ENCODE measurements at places on chromosomes 2 and 18. TPM values are rescaled to one million over a fixed set of nuclear protein-coding genes. Genes with fewer than 3 reads are reported as not detected.

- DNase-seq: peak; percentile 55
Observed at GRCh38 chr2:56749152-56749752, 565.5 kb downstream of the CCDC85A start.

DNA sequence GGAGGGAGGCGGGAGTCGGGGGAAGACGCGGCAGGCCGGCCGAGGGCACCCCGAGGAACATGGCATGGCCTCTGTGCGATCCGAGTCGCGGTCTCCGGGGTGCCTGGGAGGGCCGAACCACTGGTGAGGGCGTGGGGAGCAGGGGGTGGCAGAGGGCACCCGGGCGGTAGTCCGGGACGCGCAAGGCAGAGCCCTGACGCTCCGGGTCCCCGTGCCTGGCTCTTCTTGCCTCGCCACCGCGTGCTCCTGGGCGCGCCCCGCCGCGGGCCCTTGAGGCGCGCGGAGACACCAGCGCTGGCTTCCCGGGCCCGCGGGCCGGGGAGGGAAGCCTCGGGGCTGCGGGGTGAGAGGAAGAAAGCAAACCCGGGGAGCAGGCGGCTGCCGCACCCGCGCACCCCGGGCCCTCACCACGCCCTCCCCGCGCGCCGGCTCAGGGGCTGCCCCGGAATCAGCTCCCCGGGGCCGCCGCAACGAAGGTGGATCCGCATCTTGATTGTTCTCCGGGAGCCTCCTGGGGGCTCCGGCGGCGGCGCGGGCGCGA is 4.3 kb downstream of the SOX11 start:
- no peak for DNase-seq

GRCh38 chr2:150783015-150783414 is 295.5 kb upstream of the RND3 start:
- no peak for DNase-seq

- DNase-seq: no peak
Observed at GRCh38 chr2:228372212-228372611, 190.7 kb upstream of the SPHKAP start.

GRCh38 chr2:1804351-1804771 is 60.0 kb upstream of the PXDN start:
- DNase-seq: no peak

DNA sequence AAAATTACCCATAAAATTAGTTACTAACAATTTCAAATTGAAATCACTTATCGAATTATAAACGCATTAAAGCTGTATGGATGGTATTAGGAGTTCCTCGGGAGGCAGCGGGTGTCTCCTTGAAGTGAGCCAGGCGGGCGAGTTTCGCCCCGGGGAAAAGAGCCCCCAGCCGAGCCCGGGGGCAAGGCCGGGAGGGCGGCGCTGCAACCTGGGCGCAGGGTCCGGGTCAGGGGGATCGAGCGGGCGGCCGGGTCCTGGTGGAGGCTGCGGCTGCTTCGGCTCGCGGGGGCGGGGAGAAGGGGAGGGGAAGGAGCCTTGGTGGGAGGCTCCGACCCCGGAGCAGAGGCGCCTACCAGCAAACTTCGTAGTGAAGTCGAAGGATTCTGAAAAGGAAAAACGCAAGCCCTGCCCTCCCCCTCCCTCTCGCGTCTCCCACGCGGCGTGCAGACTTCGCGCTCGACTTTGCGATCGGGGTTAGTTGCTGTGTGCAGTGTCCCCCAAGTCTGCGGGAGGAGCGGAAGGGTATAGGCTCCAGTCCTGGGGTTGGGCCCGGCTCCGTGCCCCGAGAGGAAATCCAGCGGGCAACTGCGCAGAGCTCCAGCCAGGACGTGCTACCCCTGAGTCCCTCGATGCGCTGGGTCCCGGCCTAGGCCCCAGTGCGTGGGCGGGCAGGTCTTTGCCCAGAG is 140.8 kb downstream of the MEIS1 start:
- DNase-seq: peak; percentile 69

- DNase-seq: peak; percentile 60
Observed at GRCh38 chr18:54775686-54776085, 52.6 kb upstream of the RAB27B start.

GRCh38 chr2:237424544-237424943 is 10.6 kb upstream of the COL6A3 start:
- DNase-seq: peak; percentile 50

- DNase-seq: peak; percentile 46
Observed at GRCh38 chr2:105449076-105449475, 50.2 kb upstream of the FHL2 start.

- peak; percentile 36 for DNase-seq
Observed at GRCh38 chr2:43314299-43314927, 88.0 kb upstream of the ZFP36L2 start.

- peak; percentile 87 for DNase-seq
Observed at GRCh38 chr2:240374085-240374907, 61.2 kb upstream of the GPC1 start.

- DNase-seq: no peak
Observed at GRCh38 chr18:6382963-6383362, 31.7 kb downstream of the L3MBTL4 start.

DNA sequence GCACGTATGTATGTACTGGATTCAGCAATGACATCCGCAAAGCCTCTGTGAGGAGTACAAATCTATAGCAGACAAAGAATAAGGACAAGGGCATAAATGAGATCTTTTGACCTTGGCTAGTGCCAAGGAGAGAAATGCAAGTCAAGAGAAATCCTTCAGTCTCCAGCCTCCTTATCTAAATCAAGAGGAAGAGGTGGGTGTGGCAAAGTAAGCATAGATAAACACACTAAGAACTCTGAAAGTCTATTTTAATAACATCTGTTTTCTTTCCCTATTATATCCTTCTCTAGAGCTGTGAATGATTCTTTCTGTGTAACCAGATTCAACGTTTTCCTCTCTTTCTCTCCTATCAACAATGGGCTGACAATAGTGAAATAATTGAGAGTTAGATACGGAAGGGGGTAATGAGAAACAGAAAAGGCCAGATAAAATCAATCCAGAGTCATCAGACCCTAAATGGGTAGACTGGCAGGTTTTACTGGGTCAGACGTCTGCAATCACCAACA is 118.5 kb upstream of the ZFP36L2 start:
- peak; percentile 69 for DNase-seq

DNA sequence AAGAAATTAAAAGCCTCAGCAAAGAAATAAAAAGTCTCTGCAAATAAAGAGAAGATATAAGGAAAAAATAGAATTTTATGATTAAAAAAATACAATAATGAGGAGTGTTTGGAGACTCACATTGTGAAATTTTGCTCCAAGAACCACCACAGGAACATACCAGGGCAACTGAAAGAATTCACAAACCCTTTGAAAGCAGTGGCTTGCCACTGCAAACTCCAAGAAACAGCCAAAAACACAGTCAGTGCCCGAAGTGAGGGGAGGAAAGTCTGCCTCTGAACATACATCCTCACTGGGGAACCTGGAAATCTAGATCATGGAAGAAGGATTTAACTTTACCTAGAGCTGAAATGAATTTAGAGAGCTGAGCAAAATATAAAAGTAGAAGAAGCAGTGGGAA is 33.1 kb downstream of the EVA1A start:
- no peak for DNase-seq

DNA sequence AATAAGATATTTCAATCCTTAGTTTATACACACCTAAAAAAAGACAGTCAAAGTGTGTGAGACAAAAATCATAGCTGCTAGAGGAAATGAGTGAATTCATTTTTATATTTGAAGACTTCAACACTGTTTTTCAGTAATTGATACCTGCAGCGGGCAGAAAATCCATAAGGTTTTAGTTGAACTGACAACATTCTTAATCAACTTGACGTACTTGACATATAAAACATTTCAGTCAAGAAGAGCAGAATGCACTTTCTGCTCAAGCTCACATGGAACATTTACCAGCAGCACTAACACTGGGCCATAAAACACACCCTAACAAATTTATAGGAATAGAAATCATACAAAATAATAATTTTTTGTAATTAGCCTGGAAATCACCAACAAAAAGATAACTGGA is 959.6 kb upstream of the SOX11 start:
- DNase-seq: no peak

GRCh38 chr2:136378712-136379595 is 261.0 kb upstream of the CXCR4 start:
- peak; percentile 47 for DNase-seq

DNA sequence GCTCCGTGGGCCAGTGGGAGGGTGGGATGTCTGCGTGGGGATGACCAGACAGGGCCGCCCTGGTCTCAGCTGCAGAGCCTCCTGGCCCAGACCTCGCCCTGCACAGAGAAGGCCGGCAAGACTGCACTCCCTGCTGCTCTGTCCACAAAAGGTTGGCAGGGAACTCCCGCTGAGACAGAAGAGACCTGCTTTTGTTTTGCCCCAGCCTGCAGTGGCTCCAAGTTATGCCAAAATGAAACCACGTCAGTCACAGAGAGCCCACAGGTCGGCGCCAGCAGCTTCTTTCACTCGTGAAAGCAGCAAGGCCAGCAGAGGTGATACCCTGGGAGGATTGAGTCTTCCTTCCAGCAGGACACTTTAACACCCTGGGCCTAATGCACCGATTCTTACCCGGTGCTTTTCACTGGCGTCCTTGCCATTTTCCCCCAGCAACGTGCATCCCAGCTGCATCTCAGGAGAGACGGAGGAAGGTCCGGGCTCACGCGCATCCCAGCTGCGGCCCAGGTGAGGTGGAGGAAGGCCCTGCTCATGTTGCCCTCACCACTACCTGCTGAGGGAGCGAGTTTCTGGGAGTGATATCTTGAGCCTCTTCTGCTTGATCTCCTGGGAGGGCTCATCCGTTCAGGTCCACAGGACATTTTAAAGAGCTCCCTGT is 22.1 kb upstream of the CTDP1 start:
- no peak for DNase-seq

DNA sequence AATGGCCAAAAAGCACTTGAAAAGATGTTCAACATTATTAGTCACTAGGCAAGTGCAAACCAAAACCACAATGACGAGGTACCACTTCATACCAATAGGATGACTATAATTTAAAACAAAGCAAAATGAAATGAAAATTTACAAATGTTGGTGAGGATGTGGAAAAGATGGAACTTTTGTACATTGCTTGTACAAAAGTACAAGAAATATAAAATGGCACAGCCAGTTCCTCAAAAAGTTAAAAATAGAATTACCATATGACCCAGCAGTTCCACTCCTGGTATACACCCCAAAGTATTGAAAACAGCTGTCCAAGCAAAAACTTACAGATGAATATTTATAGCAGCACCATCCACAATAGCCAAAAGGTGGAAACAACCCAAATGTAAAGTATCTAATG is 107.8 kb upstream of the XPO1 start:
- peak; percentile 72 for DNase-seq

- no peak for DNase-seq
Observed at GRCh38 chr2:115771516-115771915, 1329.1 kb downstream of the DPP10 start.

- DNase-seq: no peak
Observed at GRCh38 chr18:63765837-63766236, 9.4 kb upstream of the SERPINB7 start.

- no peak for DNase-seq
Observed at GRCh38 chr2:239943991-239944631, 81.0 kb downstream of the NDUFA10 start.

DNA sequence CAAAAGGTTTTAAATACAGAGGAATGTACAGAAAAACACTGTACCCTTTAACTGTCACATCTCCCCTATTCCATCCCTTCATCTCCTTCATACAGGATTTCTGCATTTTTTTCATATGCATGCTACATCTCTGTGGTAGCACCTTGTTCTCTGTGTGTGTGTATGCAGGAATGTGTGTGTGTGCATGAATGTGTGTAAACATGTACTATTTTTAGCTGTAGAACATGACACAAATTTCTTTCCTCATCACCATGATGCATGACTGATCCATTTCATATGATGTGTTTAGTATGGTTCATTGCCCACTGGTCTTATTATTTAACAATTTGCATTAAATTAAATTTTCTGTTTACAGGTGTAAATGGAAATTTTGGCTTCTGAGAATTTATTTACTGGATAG is 21.5 kb upstream of the ZEB2 start:
- DNase-seq: no peak

DNA sequence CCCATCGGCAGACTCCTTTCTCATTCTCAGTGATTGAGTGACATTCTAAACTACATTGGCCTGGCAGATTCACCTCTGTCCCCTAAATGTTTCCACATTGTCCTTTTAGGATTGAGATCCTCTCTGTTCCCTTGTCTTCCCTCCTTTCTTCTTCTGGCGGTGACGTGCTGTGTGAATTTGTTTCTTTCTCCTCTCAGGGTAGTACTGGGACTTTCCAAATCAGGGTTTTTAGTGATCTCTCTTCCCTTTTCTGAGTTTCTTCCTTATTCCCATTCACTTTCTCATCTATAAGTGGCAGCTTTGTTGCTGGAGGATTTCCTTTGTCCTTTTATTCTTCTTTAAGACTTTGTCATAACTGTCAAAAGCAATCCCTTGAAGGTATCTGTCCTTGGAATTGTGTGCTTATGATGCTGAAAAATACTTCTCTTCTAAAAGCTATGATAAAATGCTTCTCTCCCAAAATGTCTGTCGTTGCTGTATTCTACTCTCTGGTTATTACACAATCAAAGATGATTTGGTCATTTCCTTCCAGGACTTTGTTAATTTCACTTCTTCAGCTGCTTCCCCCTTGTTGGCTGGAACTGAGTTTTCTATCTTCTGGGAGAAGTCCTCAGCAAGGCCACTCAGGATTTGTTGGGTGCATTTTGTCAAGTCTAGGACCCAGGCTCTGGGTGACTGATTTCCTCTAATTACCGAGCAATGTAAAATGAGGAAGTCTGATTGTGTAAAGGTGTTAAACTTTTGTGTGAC is 4.9 kb upstream of the IL1B start:
- no peak for DNase-seq

GRCh38 chr18:48347756-48348326 is 61.3 kb downstream of the ZBTB7C start:
- no peak for DNase-seq

- DNase-seq: no peak
Observed at GRCh38 chr2:190722835-190723234, 74.0 kb downstream of the NAB1 start.

GRCh38 chr18:62987055-62987830 is 271.9 kb downstream of the PHLPP1 start:
- no peak for DNase-seq

Gene CFAP53
- under 0.01 TPM for total RNA-seq

Gene ATP8B1
- 26.3 TPM for total RNA-seq

Gene C2orf78
- total RNA-seq: not detected

Gene MATN3
- 3.9 TPM for total RNA-seq
